CD4-positive, alpha-beta T cell treated with Interleukin-6 for 4 hours (primary cell): ENCODE measurements at places on chromosomes 12 and 14.

DNA sequence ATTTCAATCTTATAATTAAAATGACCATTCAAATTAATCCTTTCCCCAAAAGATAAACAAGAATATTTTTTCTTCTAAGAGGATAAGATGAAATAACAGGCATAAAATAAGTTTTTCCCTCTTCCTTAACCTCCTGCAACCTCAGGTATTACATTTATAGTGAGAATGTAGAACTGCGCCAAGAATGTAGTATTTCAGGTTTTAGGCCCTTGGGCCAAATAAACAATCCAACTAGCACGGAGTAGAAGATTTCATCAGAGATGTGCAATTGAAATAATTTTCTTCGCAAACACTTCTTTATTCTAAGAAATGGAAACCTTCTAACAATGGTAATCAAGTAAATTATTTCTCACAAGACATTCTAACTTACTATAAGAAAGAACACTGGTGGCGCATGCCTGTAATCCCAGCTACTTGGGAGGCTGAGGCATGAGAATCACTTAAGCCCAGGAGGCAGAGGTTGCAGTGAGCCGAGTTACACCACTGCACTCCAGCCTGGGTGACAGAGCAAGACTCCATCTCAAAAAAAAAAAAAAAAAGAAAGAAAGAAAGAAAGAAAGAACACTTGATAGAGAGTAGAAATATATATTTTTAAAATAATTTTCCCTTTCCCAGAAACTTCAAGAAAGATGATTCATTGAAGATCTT, 100.8 kb downstream of the TAOK3 start:
- no peak for DNase-seq

DNA sequence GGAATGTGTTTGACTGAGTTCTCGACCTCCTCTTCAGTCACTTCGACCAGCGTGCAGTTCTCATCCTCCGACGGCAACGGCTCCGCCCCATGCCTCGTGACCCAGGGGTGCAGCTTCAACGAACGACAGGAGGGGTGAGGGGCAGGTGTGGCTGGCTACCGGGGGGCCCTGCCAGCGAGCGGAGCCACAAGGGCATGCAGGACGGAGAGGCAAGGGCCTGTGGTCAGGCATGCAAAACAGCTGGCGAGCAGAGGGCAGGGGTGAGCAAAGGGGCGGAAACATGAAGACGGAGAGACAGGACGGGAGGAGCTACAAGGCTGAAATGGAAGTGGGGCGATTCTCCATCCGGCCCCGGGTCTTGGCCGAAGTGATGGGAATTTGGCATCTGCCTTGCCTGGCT, 38.7 kb downstream of the P2RX4 start:
- DNase-seq = no peak

DNA sequence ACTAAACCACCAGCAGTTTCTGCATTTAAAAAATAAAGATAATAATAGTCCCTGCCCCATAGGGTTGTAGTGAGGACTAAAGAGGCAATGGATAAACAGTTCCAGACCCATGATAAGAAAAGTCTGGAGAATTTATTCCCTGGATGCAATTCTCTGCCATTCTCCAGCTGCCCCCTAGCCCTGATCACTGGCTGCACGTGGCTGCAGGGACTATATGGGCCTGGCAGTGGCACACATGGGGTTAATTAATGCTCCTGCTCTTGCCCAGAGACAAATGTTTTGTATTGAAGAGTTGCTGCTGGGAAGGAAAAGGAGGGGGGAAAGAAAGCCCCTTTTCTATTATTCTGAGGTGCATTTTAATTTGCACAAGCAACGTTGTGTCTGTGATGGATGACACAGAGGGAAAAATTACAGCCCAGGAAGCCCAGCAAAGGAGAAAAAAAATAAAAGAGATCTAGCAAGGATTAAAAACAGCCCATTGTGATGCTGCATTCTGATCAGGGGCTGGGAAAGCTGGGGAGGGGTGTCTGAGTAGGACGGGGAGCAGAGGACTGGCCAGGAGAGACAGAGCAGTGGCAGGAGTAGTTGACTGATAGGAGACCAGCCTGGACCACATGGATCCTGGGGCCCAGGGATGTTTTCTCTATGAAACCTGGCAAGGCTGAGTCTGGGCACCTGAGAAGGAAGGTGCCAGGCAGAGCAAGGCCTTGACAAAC, 149.3 kb downstream of the ESRRB start:
- no peak for DNase-seq

GRCh38 chr14:23537351-23538049, 14.1 kb downstream of the ZFHX2 start:
- no peak for DNase-seq

- no peak for DNase-seq
Measured at GRCh38 chr14:99323603-99324185, 51.7 kb upstream of the BCL11B start.

DNA sequence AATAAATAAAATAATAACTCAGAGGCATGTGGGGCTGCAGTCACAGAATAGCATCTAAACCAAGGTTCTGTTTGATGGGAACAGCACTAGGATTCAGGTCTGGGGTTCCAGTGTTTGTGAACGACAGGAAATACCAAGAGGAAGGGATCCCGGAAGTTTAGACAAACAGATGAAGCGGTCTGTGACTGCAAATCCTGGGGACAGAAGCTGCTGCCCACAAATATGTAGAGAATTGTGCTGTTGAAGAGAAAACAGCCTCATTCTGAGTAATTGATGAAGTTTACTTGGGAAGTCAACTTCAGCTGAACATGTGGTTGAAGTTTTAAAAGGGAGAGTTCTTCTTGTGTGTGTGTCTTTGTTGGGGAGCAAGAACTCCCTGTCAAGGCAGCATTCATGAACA, 98.4 kb upstream of the TBX5 start:
- DNase-seq = no peak

GRCh38 chr12:31868965-31869364, 90.2 kb upstream of the RESF1 start:
- DNase-seq = no peak

- peak; percentile 11 for DNase-seq
Measured at GRCh38 chr12:26935636-26936378, 2.0 kb downstream of the INTS13 start.

- no peak for DNase-seq
Measured at GRCh38 chr14:45651890-45652289, 398.9 kb upstream of the MIS18BP1 start.

- no peak for DNase-seq
Measured at GRCh38 chr12:22631863-22632463, 7.0 kb downstream of the ETNK1 start.

GRCh38 chr12:124233041-124233796, 61.7 kb upstream of the RFLNA start:
- DNase-seq = no peak

- DNase-seq = peak; percentile 80
Measured at GRCh38 chr12:110079477-110080400, 31.4 kb upstream of the C12orf76 start.

DNA sequence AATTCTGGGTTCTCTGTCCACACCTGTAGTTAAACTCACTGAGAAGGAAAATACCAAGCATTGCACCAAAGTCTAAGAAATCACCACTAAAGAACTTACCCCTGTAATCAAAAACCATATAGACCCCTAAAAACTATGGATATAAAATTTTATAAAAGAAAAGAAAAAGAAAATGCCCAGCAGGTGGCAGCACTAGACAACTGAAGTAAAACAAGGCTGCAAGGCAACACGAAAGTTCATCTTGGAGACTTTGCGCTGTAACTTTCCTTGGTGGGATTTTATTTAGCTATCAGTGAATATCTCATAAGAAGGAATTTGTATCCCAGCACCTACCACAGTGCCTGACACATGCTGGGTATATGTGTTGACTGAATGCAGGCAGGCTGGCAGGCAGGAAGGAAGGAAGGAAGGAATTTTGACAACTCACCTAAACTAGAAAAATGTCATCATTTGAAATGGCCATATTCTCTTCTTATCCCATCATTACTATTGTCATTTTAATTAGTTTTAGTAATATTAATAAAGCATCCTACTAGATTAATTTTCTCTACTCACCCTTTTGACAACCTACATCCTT, 68.2 kb upstream of the ETV6 start:
- DNase-seq = peak; percentile 83

- DNase-seq = no peak
Measured at GRCh38 chr12:23540572-23540971, 408.9 kb downstream of the SOX5 start.

DNA sequence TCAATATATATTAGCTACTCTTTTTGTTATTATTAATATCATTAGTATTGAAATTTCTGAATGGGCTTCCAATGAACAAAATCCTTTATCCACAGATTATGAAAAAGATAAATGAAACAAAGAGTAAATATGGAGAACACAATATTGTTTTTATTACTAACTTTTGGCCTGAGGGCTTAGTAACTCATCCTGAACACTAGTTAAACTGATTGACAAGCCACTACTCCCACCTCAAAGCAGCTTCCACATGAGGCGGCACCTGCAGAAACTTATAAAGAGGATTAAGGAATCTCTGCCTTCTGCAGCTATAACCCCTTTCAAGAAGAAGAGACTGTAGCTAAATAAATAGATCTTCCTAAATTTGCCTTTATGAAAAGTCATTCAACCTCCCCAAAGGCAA, 187.6 kb upstream of the ALG10 start:
- no peak for DNase-seq

DNA sequence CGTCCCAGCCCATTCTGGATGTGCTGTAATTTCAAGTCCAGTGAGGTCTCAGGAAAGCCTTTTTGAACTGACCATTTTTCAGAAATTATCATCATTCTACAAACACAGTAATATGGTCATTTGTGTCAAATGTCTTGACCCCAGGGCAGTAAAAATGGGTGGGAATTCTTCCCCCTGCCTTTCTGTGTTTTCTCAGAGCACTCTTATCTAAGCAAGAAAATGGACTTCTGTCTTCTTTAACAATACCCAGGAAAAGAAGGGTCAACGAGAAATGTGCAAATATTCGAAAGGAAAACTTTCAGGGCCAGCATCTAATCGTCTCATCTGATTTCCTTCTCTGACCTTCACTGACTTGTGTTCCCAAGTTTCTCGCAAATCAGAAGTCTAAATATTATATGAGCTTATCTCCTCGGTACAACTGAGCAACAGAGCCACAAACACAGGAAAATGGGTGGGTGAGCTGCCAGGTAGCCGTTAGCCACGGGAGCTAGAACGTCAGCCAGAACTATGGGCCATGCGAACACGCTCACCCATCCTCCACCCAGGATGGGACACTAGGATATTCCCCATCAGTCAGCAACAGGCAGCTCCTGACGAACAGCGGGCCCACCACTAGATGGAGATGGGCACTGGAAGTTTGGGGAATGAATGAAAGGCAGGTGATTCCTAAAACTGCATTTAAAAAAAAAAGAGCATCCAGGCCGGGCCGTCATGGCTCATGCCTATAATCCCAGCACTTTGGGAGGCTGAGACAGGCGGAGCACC, 57.1 kb downstream of the VWF start:
- DNase-seq = no peak

DNA sequence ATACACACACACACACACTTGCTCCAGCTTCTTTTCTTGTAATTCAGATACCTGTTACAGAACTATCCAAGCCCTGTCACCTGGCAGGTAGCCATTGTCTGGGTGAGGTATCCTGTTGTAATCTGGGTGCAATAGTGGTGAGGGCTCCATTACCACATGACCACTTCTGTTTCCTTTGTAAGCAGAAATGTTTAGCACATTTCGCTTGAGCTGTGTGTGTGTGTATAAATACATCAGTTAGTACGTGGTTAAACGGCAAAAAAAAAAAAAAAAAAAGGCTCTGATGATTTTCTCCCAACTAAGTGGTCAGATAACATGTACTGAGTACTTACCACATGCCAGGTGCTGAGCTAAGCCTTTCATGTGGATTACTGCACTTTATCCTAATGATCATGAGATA, 129.3 kb upstream of the SSTR1 start:
- DNase-seq = peak; percentile 77

GRCh38 chr12:119678459-119678858, 10.5 kb downstream of the PRKAB1 start:
- no peak for DNase-seq

- no peak for DNase-seq
Measured at GRCh38 chr12:16158050-16158449, 119.4 kb downstream of the SLC15A5 start.
